Effector memory CD4-positive, alpha-beta T cell (primary cell): ENCODE measurements at places on chromosomes 4 and X.

GRCh38 chrX:148159796-148160195 lies 178.7 kb downstream of the FMR1NB start:
- no peak for DNase-seq

DNA sequence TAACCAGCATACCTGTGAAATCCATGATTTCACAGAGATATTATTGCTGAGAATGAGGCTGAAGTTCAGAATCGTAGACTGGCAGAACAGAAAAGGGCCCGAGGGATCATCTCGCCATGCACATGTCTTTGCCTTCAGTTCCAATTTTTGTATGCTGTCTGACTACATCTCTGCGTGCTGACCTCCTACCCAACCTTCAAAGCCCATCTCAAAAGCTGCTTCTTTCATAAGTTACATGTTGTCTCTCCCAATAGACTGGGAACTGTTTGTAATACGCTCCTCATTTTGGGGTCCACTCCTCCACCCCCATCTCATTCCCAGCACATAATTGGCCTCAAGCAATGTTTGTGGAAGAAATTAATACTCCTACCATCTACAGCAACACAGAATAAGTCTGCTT lies 78.2 kb downstream of the RTL5 start:
- no peak for DNase-seq

GRCh38 chrX:36501169-36501702 lies 506.9 kb upstream of the FAM47C start:
- no peak for DNase-seq

GRCh38 chr4:161554372-161554990 lies 609.3 kb downstream of the FSTL5 start:
- no peak for DNase-seq

DNA sequence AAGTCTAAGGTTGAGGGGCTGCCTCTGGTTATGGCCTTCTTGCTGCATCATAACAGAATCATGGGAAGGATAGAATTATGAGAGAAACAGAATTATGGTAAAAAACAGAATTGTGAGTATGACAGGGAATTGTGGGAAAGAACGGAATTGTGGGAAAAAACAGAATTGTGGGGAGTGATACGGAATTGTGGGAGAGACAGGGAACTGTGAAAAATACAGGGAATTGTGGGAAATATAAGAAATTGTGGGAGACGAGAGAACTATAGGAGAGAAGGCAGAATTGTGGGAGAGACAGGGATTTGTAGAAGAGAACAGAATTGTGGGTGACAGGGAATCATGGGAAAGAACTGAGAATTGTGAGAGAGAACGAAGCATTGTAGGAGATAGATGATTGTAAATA lies 159.1 kb downstream of the FRMPD4 start:
- no peak for DNase-seq

DNA sequence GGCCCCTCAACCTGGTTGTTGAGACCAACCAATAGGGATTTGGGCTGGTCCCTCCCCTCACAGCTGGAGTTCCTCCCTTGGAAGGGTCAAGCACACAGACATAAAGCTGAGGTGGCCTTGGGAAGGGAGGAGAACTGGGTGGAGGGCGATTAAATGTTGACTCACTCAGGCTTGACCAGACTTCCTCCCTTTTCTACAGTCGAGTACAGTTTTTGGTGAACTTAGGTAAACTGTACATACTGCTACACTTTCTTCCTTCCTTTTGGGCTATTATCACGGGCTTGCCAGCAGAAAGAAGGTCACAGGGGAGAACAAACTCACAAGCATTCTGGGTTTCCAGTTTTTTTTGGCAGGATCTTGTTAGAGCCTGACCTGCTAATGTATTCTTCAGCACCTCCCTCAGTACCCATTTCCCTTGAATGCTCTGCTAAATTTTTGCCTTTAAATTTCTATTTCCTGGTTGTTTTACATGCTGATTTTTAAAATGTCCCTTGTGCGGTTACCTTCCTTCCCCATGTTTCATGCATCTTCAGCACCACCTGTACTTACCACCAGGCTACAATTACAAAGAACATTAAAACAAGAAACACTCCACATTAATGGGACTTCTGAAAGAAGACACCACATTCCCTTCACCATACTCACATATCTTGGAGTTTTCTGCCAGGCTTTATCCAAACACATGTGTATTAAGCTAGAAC lies 135.2 kb upstream of the RASGEF1B start:
- no peak for DNase-seq

DNA sequence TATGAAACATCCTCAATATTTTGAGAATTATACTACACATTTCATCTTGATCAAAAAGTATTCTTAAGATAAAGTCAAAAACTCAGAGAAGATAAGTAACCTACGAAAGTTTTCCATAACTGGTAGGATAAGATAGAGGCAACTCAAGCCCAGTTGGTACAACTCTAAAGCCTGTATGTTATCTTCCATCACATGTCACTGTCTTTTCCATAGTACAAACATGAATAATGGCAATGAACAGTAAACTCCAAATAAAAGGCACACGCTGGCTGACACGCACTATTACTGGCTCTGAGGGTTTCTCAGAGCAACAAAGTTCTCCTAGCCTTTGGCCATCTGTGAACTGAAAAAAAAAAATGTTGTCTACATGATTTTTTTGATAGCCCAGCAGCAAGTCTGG lies 27.2 kb downstream of the LIN54 start:
- no peak for DNase-seq

DNA sequence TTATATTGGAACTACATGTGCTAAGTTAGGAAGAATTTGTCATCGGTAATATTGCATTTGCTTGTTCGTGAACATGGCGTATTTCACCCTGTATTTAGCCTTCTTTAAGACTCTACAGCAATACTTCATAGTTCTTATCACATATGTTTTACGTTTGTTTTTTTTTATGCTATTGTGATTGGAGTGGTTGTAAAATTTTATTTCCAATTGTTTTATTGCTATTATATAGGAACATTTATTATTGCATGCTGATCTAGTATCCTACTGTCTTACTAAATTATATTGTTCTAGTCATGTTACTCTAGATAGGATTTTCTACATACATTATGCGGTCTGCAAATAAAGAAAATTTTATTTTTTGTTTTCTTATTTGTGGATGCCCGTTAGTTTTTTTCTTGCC lies 107.4 kb downstream of the KDM6A start:
- DNase-seq, result no peak

DNA sequence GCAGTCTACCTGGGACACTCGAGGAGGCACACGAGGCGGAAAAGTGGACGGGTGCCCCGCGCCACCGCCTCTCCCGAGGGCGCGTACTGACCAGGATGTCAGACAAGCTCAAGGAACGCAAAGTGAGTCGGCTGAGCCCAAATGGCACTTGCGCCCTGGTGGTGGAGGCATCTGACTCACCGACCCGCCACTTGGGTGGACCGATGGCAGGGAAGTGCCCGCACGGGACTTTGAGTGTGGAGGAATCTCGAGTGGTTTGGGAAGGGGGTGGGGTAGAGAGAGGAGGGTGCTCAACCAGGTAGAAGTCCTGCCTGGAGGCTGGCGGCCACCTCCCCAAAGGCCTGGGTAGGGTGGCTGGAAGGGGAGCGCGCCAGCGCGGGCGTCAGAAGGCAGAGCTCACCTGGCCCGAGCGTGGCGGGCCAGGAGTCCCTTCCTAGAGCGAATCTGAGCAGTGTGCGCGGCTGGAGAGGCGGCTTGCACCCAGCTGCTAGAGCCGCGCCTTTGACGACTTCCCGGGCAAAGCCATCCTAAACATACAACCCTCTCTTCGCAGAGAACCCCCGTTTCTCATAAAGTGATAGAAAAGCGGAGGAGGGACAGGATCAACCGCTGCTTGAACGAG lies 655 bp downstream of the HELT start:
- no peak for DNase-seq

- DNase-seq, result no peak
These were observed 353.8 kb upstream of the PABPC5 start for GRCh38 chrX:91080822-91081221.

GRCh38 chr4:40305328-40306170 lies 29.6 kb upstream of the CHRNA9 start:
- no peak for DNase-seq

- no peak for DNase-seq
These were observed 217.6 kb downstream of the PRR32 start for GRCh38 chrX:127037159-127037558.

GRCh38 chrX:103276581-103277002 lies at the start of gene TCEAL5:
Gene TCEAL5, minus strand, starts transcription at chrX:103276750. Its CDS starts 2,187 bp downstream, at chrX:103274563.
- DNase-seq, result no peak

DNA sequence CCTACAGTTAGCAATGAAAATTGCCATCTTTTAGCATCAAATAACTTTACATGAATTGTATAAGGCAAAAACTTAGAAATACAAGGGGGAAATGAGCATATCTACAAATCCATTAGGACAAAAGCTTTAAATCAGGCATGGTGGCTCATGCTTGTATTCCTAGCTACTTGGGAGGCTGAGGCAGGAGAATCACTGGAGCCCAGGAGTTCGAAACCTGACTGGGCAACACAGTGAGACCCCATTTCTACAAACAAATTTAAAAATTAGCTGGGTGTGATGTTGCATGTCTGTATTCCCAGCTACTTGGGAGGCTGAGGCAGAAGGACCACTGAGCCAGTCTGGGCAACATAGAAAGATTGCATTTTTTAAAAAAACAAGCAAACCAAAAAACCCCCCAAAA lies 61.3 kb downstream of the EIF4E start:
- no peak for DNase-seq

DNA sequence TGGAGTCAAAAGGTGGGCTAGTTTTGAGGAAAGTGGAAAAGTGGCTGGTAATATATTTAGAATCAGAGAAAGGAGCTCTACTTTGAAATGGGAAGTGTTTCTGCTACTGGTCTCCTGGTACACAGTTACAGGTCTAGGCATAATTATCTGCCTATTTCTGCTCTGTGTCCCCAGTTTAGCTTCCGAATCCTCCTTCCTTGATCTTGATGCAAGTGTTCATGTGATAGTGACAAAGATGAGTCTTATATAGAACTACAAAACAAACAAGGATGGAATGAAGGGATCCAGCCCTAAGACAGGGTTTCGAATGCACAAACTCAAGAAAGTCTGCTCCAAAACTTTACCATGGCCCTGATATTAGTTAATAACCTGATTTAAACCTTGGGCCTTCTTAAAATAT lies 580.2 kb downstream of the INPP4B start:
- DNase-seq, result no peak

DNA sequence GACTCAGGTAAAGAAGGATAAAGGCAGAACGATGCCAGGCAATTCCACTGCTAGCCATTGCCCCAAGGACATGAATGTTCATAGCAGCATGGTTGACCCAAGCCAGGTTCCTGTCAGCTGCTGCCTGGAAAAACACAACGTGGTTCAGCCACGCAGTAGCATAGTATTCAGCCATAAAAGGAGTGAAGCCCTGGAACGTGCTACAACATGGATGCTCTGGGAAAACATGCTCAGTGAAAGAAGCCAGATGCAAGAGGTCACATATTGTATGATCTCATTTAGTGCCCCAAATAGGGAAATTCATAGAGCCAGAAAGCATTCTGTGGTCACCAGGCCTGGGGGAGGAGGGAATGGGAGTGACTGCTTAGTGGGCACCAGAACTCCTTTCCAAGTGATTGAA lies 129.8 kb downstream of the GPR143 start:
- DNase-seq, result no peak

- no peak for DNase-seq
These were observed 866.5 kb upstream of the INTU start for GRCh38 chr4:126766241-126766640.

- DNase-seq, result no peak
These were observed 90.9 kb upstream of the TLR2 start for GRCh38 chr4:153593161-153593560.

DNA sequence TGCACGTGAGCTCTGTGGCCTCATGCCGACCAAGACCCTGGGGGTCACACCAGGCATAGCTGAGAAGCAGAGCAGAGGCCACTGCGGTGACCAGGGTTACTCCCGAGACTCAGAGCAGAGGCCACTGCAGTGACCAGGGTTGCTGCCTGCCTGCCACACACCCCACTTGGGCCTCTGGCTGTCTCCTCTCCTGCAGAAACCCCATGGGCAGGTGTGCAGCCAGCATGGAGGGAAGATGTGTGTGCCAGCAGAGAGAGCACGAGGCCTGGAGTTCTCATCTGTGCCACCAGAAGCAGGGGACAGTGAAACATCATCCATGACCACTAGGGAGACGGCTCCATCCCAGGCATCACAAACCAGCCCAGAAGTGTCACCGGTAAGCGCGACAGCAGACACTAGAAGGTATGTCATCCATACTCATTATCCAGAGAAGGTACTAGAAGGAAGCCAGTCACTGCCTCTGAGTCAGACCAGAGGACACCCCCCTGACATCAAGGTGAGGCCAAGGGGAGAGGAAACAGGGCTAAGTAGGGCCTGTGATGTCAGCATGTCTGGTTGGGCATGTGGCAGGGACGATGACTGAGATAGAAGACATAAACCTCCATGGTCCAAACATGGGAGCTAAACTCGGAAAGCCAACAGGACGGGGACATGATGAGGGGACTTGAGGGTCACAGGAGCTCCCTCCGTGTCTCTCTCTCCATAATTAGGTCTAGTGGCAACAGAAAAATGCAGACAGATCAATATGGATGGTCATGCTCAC lies 24.2 kb upstream of the SPON2 start:
- DNase-seq, result no peak

GRCh38 chrX:102767287-102767686 lies 46.7 kb downstream of the GPRASP3 start:
- DNase-seq, result no peak

GRCh38 chr4:73718375-73719373 lies 21.7 kb upstream of the CXCL8 start:
- DNase-seq, result no peak
